ENCODE measurements at places on chromosomes 11 and 22.

GRCh38 chr22:50665738-50666137 lies 6.9 kb upstream of the SHANK3 start:
- DNase-seq: no peak

DNA sequence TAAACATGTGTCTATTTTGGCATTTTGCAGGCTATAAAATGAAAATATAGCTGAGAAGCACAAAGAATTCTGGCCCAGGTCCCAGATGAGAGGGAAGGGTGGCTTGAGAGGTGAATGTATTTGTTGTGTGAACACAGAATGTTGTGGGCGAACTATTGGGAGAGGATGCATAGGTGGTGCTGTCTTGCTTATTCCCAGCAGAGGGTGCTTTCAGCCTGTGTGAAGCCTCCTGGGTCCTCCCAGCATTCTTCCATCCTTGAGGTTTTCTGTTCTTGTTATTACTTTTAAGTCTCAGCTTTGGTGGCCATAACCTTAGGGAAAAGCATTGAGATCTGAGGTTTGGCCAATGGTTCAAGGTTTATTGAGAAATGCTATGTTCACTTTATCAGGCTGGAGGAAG lies 108.7 kb upstream of the SNX19 start:
- DNase-seq: peak; percentile 52

DNA sequence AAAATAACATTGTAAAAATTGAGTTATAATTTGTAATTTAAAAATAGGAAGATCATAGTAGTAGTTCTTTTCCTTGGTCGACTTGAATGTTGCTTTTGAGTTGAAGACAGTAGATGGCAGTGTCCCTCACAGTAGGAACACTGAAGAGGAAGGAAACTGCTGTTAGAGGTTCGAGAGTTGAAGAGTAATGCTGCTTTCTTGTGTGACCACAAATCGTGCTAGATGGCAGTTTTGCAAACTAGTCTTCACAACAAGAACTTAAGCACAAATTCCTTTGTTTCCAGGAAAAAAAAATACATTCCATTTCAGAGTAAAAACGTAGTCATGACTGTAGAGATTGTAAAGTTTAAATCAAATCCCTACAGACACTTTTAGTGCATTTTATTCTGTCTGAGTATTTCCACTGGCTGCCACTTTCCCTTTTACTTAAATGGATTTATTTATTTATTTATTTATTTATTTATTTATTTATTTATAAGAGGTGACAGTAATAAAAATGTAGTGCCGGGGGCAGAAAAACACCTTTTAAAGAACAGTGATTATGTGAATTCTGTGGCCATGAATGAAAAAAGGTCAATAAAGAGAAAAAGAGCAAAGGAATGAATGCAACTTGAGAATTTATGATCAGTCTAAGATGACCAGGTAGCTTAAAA lies 54.6 kb downstream of the SPECC1L start:
- peak; percentile 36 for DNase-seq

DNA sequence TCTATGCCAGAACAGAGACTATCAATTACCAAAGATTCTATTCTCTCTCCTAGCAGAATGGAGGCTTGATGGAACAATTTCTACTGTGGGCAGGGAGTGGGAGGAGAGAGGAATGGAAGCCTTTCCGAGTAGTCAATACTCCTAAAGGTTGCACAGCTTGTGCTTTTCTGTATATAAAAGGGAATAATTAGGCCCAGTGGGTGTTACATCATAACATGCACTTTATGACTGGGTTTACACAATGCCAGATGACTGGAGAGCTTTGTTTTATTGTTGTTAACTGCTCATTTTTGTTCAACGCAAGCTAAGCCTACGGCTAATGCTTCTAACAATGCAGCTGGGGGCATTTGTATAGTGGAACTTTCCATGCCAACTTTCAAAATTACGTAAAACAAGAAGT lies 2237.9 kb upstream of the RAG2 start:
- no peak for DNase-seq

DNA sequence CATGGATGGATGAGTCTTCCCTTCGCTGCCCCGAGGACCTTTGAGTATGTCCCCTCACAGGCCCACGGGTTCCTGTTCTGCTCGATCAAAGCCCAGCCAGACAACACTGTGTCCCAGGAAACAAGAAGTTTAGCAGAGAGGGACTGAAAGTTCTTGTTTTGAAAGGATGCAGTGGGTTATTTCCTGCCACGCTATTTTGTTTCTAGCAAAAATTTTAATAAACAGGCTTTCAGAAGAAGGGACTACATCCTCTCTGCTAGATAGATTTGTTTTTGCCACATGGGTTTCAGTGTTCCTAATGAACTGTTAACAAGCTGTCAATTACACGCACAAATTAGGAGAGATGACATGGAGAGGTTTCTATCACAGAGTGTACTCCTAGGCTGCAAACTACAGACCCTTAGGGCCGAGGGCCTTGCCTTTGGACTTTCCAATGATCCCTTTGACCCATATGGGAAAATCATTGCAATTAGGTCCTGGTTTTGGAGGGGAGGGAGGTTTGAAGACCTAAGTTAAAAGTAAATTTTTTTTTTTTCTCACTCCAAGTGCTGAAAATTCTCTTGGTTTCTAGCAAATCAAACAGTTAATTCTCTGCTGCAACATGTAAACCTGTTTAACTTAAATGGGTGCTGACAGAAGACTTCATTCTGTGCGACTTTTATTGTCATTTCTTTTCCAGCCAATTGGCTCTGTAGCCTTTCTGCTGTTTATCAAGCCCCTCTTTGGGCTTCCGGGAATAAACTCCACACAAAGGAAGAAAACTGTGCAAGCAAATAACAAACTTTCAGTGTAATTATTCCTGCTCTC lies 81.4 kb downstream of the RCN1 start:
- DNase-seq: no peak

- peak; percentile 8 for DNase-seq
Observed at GRCh38 chr11:91396236-91397133, 828.1 kb upstream of the FAT3 start.

GRCh38 chr11:14636119-14636518 lies 7.5 kb upstream of the PDE3B start:
- no peak for DNase-seq
